ENCODE measurements at places on chromosomes 5 and 9.

- no peak for DNase-seq
Observed at GRCh38 chr9:4815381-4815956, 22.7 kb downstream of the RCL1 start.

DNA sequence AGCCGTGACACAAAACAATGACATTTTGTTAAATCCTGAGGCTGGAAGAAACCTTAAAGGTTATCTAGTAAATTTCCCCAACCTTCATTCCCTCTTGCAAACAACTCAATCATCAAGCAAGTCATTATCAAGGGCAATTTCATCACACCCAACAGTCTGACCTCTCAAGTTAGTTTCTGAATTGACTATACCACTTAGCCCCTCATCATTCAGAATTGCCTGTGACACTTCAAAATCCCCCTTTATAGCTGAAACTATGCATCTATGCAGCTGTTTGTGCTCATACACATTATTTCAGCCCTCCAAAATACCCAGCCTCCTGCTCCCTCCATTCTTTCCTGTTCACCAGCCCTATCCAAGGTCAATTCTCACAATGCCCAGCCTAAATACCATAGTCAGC is 24.6 kb downstream of the LPAR1 start:
- no peak for DNase-seq

GRCh38 chr9:137395666-137396010 is 27.3 kb downstream of the EXD3 start:
- no peak for DNase-seq

- DNase-seq = no peak
Observed at GRCh38 chr9:34501889-34502425, 20.8 kb downstream of the ENHO start.

GRCh38 chr5:157965040-157965678 is 106.2 kb upstream of the CLINT1 start:
- DNase-seq = no peak

- no peak for DNase-seq
Observed at GRCh38 chr9:129479631-129480011, 141.3 kb downstream of the C9orf50 start.
